ENCODE measurements at places on chromosomes 11 and 22. TPM values are rescaled to one million over a fixed set of nuclear protein-coding genes. Genes with fewer than 3 reads are reported as not detected.

The KRTAP5-7 gene
- not detected for total RNA-seq

The APOBEC3A gene
- total RNA-seq, result not detected

DNA sequence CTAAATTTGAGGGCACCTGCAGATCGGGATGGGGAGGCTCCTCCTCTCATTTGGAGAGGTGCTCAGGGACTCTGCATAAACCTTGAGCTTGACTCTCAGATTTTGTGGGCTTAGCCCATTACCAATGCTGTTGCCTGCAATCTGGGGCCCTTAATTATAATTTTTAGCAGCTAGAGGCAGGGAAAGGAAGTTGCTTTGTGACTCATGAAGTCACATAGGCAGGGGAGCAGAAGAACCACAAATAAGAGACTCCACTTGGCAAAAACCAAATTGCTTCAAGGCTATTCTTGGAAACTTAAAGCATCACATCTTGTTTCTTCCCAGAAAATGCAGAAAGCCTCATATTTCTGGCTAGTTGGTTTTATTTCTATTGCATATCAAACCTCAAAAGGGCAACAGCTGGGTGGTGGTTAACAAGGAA is 46.9 kb downstream of the MICAL2 start:
- DNase-seq, result peak; percentile 93

- no peak for DNase-seq
Measured at GRCh38 chr11:61611309-61611708, 30.4 kb upstream of the SYT7 start.

DNA sequence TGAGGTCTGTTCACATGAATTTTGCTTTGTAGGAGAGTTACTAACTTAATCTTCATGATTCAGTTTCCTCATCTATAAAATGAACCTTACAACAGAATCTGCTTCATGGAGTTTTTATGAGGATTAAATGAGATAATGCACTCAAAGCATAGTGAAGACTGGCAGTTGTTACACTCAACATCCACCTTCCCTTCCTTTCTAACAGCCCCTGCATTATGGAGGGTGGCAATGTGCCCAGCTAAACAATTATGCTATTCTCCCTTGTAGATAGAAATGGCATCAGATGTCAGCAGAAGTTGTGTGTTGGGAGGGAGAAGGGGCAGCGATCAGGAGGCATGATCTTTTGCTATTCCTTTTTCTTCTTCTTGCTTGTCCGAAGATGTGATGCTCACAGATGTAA is 6.5 kb downstream of the POU2AF1 start:
- DNase-seq, result no peak

- DNase-seq, result no peak
Measured at GRCh38 chr22:39994566-39995392, at the start of gene FAM83F. Gene FAM83F (plus strand): TSS chr22:39994954. CDS start chr22:39995043, 89 bp downstream.

Data from M059J (cell line).